ENCODE measurements at places on chromosomes 12 and 14.
A peak's percentile ranks its signal among the peaks of the same experiment; 100 is the strongest.

- no peak for DNase-seq
Measured at GRCh38 chr14:106038263-106038662, 511.9 kb downstream of the TMEM121 start.

DNA sequence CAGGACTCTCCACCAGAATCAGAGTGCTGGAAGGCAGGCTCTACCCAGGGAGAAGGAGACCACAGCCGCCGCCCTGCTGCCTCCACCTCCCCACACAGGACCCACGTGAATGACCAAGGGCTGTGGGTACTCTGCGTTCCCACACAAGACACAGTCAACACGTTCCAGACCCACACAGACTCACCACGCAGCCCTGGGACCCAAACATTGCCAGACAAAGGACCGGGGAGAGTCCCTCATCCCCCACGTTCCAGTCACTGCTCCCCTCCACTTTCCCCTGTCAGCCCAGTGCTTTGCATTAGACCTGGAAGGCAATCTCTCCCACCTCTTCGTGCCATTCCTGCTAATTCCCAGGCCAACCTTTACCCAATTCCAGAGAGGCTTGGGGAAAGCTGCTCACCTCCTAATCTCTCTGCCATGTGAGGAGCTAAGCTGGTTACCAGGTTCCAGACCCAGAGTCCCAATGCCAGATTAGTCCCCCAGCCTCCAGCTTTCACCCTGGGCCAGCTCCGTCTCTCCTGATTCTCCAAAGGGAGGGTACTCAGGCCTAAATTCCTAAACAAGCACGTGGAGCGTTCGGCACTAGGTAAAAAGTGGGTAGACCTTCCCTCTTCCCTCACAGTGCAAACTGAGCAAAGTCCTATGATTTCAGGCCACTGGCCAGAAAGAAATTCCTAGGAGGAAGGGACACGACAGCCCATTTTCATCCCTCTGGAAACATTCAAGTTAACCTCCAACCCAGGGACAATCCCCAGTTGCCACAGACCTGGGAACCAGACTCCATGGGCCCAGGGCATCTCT is 4.9 kb downstream of the SLC6A13 start:
- no peak for DNase-seq

DNA sequence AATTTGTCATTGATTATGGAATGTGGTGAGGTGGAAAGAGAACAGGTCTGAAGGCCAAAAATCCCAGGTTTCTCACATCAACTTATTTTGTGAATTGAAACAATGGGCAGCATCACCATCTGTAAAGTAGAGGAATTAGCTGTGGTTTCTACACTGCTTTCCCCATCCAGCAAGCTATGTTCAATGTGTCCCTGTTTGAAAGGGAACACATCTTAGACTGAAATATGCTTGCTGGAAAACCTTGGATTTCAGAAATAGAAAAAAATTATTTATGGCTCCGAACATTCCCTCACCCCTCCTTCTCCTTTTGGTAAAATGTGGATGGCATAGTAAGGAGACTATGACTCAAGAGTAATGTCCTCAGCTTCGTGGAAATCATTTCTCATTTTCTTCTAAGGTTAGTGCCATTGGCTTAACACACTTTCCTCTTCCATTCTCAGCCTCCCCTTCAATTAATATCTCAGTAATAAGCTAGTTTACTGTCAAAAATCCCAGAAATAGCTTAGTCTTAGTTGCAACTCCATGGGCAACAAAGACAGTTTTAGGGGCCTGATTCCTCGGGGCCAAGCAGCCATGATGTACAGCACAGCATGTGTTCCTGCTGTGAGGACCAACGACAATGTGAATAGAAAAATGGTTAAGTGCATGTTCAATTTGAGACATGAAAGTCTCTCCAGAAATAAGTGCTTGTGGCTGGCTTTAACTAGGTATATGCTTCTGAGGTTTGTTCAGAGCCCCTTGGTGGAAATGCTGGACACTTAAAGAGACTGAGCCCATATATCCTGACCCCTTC is 205.8 kb upstream of the SLC38A2 start:
- no peak for DNase-seq

DNA sequence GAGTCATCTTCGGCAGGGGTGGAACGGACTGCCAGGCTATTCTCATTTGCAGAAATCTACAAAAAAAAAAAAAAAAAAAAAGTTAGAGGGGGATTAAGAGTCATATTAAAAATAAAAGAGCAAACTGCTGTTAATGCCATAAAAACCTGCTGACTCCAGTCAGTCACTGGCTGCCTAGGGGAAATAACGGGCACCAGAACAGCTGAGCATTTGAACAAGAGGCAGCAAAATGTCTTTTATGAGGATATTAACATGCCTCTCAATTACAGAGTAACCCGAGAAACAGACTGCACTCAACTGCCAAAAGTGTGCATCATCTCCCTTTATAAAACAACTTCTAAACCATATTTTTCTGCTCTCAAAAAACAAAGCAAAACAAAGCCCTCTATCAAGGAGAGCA is 28.7 kb upstream of the CERS5 start:
- no peak for DNase-seq

DNA sequence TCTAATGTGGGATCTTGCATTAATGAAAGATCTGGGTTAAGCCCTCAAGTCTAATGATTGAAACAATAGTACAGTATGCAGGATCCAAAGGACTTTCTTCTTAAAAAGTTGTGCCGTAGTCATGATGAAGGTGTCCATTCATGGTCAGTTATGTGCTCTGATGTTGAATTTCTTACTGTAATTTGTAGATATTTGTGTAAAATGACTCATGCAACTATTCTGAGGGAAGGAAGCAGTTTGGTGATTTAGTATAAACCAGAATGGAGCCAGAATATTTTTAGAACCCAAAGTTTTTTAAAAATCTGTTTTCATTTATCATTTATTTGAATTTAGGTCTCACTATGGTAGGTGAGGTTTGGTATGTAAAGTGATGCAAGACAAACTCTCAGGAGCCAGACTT is 151.2 kb downstream of the AKAP6 start:
- DNase-seq, result no peak

- no peak for DNase-seq
Measured at GRCh38 chr14:51547701-51548100, 104.0 kb upstream of the FRMD6 start.

DNA sequence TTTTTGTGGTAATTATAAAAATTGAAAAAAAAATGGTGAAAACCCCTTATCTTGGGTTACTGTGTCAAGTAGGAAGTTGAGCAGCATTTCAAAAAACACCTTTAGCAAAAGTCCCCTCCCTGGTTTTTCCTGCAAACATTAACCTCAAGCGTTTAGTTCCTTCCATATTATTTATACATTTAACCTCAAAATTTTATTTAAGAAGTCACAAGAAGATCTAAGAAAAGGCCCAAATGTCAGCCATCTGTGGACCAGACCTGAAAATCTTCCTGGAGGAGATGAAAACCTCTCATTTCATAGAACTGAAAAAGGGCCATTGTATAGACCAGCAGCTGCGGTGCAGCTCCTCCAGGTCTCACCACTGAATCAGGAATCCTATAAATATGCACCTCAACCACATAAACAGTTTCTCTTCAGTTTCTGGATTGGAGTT is 40.4 kb upstream of the BTG1 start:
- no peak for DNase-seq

GRCh38 chr14:69008421-69008884 is 29.4 kb upstream of the ACTN1 start:
- no peak for DNase-seq

GRCh38 chr12:52856787-52857186 is 8.0 kb upstream of the KRT78 start:
- DNase-seq, result no peak

GRCh38 chr12:82329508-82329907 is 28.7 kb downstream of the CCDC59 start:
- no peak for DNase-seq

GRCh38 chr12:126869644-126870043 is 1397.3 kb upstream of the TMEM132C start:
- DNase-seq, result no peak

GRCh38 chr12:130401703-130402102 is 64.0 kb downstream of the PIWIL1 start:
- DNase-seq, result no peak

- DNase-seq, result no peak
Measured at GRCh38 chr14:89088530-89088929, 264.1 kb downstream of the TTC8 start.

- DNase-seq, result no peak
Measured at GRCh38 chr12:116015525-116015924, 262.0 kb downstream of the MED13L start.

DNA sequence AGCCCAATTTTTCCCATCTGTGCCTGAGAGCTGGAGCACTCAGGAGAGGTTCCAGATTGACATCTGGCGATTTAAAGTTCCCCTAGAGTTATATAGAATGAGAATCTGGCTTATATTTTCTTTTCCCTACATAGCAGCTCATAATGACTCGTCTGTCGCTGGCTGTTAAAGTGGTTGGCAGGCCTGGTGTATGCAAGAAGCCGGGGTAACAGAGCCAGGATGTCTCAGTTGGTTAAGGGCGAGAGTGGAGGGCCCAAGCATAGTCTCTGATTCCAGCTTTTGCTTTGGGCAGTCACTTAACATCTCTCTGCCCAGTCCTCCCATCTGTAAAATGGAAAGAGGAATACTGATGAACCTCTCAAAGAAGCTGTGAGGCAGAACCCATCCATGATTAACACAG is 751.6 kb downstream of the NOVA1 start:
- no peak for DNase-seq

DNA sequence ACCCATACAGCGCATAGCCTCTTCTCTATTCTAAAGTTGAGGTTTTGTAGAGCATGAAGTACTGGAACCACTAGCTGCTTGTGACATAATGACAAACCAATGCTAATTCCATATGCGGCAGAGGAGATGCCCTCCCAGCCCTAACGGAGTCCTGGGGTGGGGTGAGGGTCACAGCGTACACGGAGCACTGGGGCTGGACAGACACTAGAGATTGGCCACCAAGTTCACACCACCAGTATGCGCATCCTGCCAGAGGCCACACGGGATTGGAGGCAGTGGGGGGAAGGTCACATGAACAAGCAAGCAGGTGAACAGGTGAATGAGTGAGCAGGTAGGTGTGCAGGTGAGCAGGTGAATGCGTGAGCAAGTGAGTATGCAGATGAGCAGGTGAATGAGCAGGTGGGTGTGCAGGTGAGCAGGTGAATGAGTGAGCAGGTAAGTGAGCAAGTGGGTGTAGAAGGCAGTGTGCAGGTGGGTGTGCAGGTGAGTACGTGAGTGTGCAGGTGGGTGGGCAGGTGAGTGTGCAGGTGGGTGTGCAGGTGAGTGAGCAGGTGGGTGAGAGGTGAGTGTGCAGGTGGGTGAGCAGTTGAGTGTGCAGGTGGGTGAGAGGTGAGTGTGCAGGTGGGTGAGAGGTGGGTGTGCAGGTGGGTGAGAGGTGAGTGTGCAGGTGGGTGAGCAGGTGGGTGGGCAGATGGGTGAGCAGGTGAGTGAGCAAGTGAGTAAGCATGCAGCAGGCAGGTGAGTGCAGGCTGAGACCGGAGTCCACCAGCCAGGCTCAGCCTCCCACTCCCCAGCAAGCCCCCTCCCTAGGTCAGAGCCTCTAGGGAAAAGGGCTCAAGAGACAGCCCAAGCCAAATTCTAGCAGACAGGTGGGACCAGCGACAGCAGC is 52.7 kb downstream of the CCDC85C start:
- no peak for DNase-seq

- DNase-seq, result peak; percentile 7
Measured at GRCh38 chr12:12562016-12562483, 613 bp downstream of the DUSP16 start.

DNA sequence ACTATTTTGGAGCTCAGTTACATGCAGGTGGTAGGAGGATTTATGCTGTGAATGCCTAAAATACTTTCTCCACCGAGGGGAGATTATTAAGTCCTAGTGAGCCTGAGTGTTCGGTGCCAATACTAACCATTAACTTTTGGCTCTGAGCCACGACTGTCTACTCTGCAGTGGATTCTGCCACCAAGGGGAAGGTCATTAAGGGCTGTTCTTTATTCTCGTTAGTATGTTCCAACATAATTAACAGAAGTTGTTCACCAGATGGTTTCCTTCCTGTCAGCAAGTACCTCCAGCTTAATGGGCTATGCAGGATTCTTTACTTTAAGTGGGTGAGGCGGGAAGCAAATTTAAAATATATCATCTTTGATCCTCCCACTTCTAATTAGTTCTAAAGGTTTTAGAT is 326.3 kb downstream of the BMP4 start:
- no peak for DNase-seq

- DNase-seq, result no peak
Measured at GRCh38 chr14:68384881-68385280, 408.0 kb downstream of the ZFP36L1 start.

GRCh38 chr12:54065677-54066076 is 12.0 kb downstream of the HOXC4 start:
- no peak for DNase-seq

- DNase-seq, result no peak
Measured at GRCh38 chr12:40202095-40203059, 22.4 kb upstream of the LRRK2 start.

DNA sequence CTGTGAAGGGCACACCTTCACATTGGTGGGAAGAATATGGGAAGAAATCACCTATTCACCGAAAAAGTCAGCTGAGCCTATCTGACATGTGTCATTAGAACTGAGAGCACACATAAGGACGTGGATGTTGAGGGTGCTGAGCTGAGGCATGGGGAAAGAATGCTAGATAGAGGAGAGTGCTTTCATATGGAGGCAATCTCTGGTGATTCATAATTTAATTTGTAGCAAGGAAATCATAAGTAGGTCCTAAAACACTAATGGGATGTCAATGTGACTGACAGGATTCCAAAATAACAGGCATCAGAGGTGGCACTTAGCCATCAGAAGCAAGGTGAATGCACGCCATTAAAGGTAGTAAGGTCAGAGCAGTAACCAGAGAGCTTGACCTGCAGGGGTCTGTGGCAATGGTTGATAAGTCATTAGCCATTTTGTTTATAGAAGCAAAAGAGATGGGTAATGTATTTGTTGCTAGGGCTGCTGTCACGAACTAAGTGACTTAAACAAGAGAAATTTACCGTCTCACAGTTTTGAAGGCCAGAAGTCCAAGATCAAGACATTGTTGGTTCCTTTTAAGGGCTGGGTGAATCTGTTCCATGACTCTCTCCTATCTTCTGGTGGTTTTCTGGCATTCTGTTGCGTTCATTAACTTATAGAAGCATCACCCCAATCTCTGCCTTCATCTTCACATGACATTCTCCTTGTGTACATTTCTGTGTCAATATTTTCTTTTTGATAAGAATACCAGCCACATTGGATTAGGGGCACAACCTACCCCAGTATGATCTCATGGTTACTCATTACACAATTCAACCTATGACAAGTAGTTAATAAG is 69.3 kb downstream of the ANKS1B start:
- no peak for DNase-seq

GRCh38 chr14:50862036-50862570 is 9.8 kb upstream of the ABHD12B start:
- no peak for DNase-seq

DNA sequence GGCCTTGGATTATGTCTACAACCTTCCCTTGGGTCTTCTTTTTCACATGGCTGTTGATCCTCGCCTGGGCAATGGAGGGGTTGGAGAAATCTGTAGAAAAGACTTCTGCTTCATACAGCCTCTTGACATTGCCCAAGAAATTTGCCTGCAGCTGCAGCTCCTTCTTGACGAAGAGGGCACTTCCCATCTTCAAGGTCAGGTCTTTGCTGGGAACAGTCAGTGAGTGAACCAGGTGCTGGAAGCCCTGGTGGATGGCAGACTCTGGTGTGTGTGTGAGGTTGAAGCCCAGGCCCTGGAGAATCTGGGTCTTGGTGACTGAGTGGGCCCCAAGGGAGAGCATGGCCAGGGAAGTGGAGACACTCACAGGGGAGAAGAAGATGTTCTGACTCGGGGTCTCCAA is 6.7 kb downstream of the SERPINA9 start:
- DNase-seq, result no peak
